ENCODE measurements at places on chromosomes 4 and X. TPM values are rescaled to one million over a fixed set of nuclear protein-coding genes. Genes with fewer than 3 reads are reported as not detected.

DNA sequence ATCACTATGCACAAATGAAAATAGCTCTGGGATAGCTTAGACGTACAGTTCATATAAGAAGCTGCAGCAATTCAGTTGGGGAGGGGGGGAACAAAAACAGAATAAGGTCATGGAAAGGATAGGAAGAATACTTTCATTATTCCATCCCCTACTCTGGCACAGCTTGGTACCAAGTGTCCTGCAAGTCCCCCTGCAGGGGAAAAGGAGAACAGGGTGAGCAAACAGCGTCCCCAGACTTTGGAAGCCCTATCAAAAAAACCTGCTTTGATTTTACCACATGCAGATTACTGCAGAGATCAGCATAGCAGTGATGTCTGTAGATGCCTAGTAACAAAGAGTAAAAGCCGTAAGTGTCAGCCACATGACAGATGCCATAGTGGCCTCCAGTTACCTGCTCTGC, 209.4 kb upstream of the NEIL3 start:
- no peaks in the 10 kb centered on the region for H3K27me3 ChIP-seq
- DNase-seq = no peak
- no peaks in the 10 kb centered on the region for H3K36me3 ChIP-seq
- H3K4me1 ChIP-seq = no peaks in the 10 kb centered on the region
- no peak overlapping the region for H3K4me3 ChIP-seq
- no peak overlapping the region for H3K27ac ChIP-seq

DNA sequence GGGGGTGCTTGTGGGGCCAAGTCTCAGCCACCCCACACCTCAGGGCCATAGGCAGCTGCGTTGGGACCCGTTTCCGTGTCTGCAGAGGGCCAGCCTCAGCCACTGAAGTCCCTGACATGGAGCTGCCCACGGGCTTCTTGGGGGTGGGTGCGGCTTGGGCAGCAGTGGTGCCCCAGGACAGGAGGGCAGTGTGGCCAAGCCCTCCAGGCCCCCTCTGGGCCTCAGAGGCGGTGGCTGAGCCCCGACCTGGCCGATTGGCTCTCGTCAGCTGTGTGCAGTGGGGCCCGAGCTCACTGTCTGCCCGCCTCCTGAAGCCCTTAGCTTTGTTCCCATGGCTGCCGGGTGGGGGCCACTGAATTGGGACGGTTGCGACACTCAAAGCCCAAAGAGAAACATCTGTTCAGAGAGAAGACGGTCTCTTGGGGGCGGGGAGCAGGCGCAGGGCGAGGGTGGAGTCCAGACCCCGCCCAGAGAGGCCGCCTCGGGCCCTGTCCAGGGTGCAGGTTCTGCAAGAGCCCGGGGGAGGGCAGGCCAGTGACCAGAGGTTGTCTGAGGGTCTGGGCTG, 9.1 kb downstream of the FGFR3 start:
- no peak overlapping the region for H3K4me3 ChIP-seq
- H3K4me1 ChIP-seq = no peaks in the 10 kb centered on the region
- H3K36me3 ChIP-seq = no peaks in the 10 kb centered on the region
- H3K27me3 ChIP-seq = no peaks in the 10 kb centered on the region

- no peak overlapping the region for H3K27ac ChIP-seq
- no peak for DNase-seq
- no peak overlapping the region for H3K4me3 ChIP-seq
- no peaks in the 10 kb centered on the region for H3K27me3 ChIP-seq
- no peaks in the 10 kb centered on the region for H3K36me3 ChIP-seq
These were observed 19.9 kb upstream of the CLNK start for GRCh38 chr4:10704430-10704810.

GRCh38 chr4:173334891-173335752, 964 bp upstream of the HMGB2 start:
- peaks cover 54% of the 10 kb centered on the region for H3K4me1 ChIP-seq
- peak; percentile 63 for DNase-seq
- peak overlapping the region; percentile 96 for H3K4me3 ChIP-seq
- H3K27ac ChIP-seq = peak overlapping the region; percentile 99
- peaks cover 34% of the 10 kb centered on the region for H3K36me3 ChIP-seq
- H3K27me3 ChIP-seq = no peaks in the 10 kb centered on the region

- peaks cover 1% of the 10 kb centered on the region for H3K27me3 ChIP-seq
- no peak for DNase-seq
- H3K4me1 ChIP-seq = no peaks in the 10 kb centered on the region
- no peak overlapping the region for H3K27ac ChIP-seq
These were observed 11.2 kb downstream of the SLC25A6 start for GRCh38 chrX:1380672-1381233.

DNA sequence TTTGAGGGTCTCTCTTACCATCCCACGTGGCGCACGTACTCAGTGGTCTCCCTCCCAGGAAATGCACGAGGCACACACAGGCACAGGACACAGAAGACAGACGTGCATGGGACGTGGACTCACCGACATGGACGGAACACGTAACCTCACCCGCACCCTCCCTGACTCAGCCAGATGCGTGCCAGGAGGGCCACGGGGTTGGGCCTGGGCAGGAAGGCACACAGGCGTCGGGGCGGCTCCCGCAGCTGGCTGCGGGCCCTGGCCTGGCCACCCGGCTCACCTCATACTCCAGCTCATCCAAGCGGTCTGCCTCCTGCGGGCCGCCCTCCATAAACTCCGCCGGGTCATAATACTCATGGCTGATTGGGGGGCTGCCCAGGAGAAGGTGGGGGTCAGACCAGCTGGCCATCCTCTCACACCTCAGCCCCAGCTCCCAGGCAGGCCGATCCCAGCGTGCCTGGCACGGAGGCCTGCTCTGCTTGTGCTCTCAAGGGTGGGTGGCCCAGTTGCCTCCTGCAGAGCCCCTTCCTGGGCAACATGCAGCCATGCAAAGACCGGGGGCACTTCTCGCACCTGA, 12.6 kb downstream of the SSR4 start:
- no peak for DNase-seq
- H3K27me3 ChIP-seq = peaks cover 3% of the 10 kb centered on the region
- H3K27ac ChIP-seq = no peak overlapping the region
- no peak overlapping the region for H3K4me3 ChIP-seq

DNA sequence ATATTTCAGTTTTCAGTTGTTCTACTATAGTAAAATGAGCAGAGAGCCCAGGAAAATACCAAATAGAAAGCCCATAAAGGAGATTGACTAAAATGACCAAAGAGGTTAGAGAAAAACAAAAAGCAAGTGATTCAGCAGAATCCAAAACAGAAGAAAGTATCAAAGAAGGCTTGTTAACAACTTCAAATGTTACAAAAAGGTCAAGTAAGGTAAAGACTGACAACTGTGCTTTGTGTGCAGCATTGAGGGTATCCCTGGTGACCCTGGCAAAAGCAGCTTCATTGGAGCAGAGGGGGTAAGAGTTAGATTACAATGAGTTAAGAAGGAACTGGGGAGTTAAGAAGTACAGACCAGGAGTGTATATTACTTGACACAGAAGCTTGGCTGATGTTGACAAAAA, 317.9 kb downstream of the OPHN1 start:
- no peaks in the 10 kb centered on the region for H3K27me3 ChIP-seq
- no peak for DNase-seq
- H3K27ac ChIP-seq = no peak overlapping the region

DNA sequence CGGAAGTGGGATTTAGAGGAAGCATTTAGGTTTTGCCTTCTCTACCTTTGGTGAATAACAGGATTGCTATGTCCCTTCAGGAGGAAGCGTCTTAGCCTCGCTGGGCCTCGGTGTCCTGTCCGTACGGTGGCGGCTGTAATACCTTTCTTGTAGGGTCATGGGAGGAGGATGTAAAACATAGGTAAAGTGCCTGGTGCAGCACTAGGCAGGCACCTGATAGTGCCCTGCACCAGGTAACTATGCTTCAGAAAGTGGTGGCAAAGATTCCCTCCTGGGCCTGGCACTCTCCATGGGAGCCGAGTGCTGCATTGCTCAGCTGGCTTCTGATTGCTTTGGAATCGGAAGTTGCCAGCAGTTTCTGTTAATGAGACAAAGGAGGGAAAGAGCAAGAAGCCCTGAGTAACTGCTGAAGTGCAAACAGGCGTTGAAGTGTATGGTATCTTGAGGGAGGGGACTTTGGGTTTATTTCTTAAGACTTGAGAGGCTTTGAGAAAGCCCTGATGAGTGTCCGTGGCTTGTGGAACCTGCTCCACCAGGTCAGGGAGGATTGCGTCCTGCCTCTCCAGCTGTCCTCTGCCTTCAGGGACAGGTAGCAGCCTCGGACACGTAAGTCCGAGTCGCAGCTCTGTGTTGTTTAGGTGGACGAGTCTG, 45.8 kb downstream of the TBC1D14 start:
- no peak for DNase-seq
- H3K36me3 ChIP-seq = no peaks in the 10 kb centered on the region

DNA sequence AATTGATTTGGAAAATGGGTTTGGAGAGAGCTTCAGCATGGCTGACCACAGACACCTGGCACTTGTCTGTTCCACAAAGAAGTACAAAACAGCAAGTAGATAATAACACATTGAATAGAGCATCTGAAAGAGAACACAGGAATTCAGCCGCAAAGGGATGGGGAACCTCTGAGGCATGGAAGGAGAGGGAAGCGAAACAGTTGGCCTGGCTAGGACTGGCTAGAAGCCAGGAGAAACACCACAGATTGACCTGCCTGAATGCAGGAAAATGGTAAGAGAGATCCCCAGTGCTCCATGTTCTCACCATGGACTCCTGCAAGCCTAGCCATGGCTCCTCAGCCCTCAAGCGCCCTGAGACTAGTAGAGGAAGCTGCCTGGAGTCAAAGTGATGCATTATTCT, 169.7 kb upstream of the SH3RF1 start:
- no peak for DNase-seq
- H3K4me1 ChIP-seq = no peaks in the 10 kb centered on the region
- H3K27ac ChIP-seq = no peak overlapping the region
- no peak overlapping the region for H3K4me3 ChIP-seq
- H3K36me3 ChIP-seq = peaks cover 17% of the 10 kb centered on the region
- no peaks in the 10 kb centered on the region for H3K27me3 ChIP-seq

DNA sequence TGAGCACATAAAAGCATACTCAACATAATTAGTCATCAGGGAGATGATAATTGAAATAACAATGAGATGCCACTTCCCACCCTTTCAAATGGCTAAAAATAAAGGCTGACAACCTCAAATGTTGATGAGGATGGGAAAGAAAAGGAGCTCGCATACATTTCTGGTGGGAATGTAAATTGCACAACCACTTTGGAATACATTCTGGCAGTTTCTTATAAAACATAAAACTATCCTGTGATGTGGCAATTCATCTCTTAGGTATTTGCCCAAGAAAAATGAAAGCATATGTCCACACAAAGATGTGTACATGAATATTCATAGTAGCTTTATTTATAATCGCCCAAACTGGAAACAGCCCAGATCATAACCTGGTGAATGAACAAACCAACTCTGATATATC, 687 bp upstream of the ZNF275 start:
- peaks cover 14% of the 10 kb centered on the region for H3K36me3 ChIP-seq
- H3K27me3 ChIP-seq = peaks cover 4% of the 10 kb centered on the region
- H3K4me1 ChIP-seq = peaks cover 41% of the 10 kb centered on the region

- H3K36me3 ChIP-seq = peaks cover 10% of the 10 kb centered on the region
- H3K27me3 ChIP-seq = no peaks in the 10 kb centered on the region
- peaks cover 81% of the 10 kb centered on the region for H3K4me1 ChIP-seq
- no peak for DNase-seq
- H3K27ac ChIP-seq = peak overlapping the region; percentile 83
These were observed 170.0 kb downstream of the SMIM20 start for GRCh38 chr4:26083987-26084386.

- no peaks in the 10 kb centered on the region for H3K4me1 ChIP-seq
- H3K36me3 ChIP-seq = no peaks in the 10 kb centered on the region
- no peak overlapping the region for H3K27ac ChIP-seq
- H3K4me3 ChIP-seq = no peak overlapping the region
- DNase-seq = no peak
These were observed 53.9 kb upstream of the ZNF157 start for GRCh38 chrX:47316276-47317025.

DNA sequence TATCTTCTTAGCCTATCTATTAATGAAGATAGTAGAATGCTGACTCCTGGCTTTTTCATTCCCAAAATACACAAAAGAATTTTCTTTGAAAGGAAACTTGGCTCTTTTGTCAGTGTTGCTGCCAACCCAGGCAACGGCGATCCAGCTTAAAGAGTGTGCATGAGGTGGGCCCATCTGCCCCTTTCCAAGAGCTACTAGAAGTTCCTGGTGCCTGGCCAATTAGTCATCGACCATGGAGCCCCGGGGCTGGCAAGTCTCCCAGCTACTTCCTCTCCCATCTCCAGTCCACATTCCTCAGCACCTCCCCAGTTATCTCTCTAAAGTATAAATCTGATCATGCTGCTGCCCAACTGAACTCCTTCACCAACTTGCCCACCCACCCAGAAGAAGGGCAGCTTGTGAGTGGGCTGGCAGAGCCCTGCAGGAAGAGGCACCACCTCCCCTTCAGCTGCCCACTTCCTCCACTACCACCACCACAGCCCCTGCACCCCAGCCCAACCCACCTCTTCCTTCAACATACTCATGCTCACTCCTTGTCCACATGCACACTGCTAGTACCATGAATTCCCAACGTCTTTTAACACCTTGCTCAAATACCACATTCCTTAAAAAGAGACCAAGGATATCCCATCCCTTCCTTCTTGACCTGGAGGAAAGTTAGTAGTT, 158.2 kb upstream of the MAP3K15 start:
- H3K4me3 ChIP-seq = peak overlapping the region; percentile 46
- H3K4me1 ChIP-seq = peaks cover 48% of the 10 kb centered on the region
- DNase-seq = no peak
- peak overlapping the region; percentile 69 for H3K27ac ChIP-seq

DNA sequence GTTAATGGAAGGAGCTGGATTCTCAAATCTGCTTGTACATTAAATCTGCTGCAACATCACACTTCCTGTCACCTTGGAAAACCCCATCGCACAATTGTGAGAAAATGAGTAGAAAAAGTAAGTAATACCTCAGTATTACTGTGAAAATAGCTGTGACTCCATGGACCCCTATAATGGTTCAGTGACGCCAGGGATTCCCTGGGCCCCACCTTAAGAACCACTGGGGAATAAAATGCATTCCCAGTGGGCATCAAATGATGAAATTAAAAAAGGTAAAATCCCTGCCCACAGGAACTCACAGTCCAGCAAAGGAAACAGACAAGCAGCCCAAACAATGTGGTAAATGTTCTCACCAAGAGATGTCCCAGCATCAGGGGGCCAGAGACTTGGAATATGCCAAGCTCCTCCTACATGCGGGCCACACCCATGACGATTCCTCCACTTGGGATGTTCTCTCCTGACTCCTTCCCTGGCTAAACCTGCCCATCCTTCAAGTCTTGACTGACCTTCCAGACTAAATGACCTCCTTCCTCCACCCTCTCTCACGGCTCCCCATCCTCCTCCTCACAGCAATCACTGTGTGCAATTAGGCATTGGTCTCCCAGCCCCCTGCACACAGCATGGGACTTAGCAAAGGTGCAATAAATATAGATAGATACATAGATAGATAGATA, 2.6 kb downstream of the EVC2 start:
- H3K4me3 ChIP-seq = no peak overlapping the region
- H3K36me3 ChIP-seq = no peaks in the 10 kb centered on the region
- H3K4me1 ChIP-seq = peaks cover 8% of the 10 kb centered on the region
- no peak for DNase-seq
- no peak overlapping the region for H3K27ac ChIP-seq
- H3K27me3 ChIP-seq = peaks cover 20% of the 10 kb centered on the region

- H3K4me3 ChIP-seq = no peak overlapping the region
- peaks cover 2% of the 10 kb centered on the region for H3K36me3 ChIP-seq
- no peak overlapping the region for H3K27ac ChIP-seq
These were observed 121.5 kb upstream of the CPEB2 start for GRCh38 chr4:14880805-14881204.

GRCh38 chr4:95421869-95422268, 126.9 kb downstream of the UNC5C start:
- no peak for DNase-seq
- no peaks in the 10 kb centered on the region for H3K4me1 ChIP-seq
- H3K27me3 ChIP-seq = no peaks in the 10 kb centered on the region
- H3K27ac ChIP-seq = no peak overlapping the region
- no peaks in the 10 kb centered on the region for H3K36me3 ChIP-seq

CSAG1 gene
- total RNA-seq = not detected

TBX22 gene
- total RNA-seq = not detected

SMIM31 gene
- not detected for total RNA-seq

FRYL gene
- 70.3 TPM for total RNA-seq

BEX3 gene
- total RNA-seq = 2.8 TPM

KIAA1210 gene
- not detected for total RNA-seq

Measured in activated T-helper 1 cell treated with anti-CD3 and anti-CD28 coated beads, Interleukin-12 subunit alpha, Interleukin-12 subunit beta, Interleukin-2, Interleukin-4 antibody, amounts not matched to agents 30 ng/mL and 10 ng/mL and 1 ng/mL, durations not matched to agents 14 hours and 24 hours and 36 hours (primary cell).